ENCODE measurements at places on chromosomes 1 and 21. TPM values are rescaled to one million over a fixed set of nuclear protein-coding genes. Genes with fewer than 3 reads are reported as not detected.

Gene ZC3H12A
- 40.8 TPM for total RNA-seq

Gene GLIS1
- not detected for total RNA-seq

GRCh38 chr1:160779626-160780397 lies 16.2 kb upstream of the LY9 start:
- peak; percentile 56 for DNase-seq

Gene PSMA5
- total RNA-seq: 218 TPM

GRCh38 chr1:230901671-230902070 lies 33.4 kb upstream of the C1orf198 start:
- no peak for DNase-seq

GRCh38 chr1:47536646-47537118 lies 98.8 kb downstream of the FOXD2 start:
- no peak for DNase-seq

Gene NKAIN1
- total RNA-seq: not detected

DNA sequence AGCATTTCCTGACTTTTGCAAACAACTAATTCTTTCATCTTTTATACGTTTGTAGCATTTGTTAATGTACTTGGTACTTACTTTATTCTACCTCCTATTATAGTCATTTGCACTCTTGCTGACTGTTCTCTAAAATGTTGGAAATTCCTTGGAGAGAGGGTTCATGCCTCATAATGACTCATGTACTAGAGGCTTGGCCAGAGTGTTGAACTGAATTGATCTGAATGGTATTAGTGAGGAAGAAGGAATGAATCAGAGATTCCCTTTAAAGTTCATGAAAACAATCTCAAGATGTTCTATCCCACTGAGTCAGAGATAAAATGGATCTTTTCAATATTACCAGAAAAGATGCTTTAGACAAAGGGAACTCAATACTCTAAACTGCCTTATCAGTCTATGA lies 383.4 kb downstream of the SEC16B start:
- no peak for DNase-seq

Gene NR1I3
- total RNA-seq: not detected

DNA sequence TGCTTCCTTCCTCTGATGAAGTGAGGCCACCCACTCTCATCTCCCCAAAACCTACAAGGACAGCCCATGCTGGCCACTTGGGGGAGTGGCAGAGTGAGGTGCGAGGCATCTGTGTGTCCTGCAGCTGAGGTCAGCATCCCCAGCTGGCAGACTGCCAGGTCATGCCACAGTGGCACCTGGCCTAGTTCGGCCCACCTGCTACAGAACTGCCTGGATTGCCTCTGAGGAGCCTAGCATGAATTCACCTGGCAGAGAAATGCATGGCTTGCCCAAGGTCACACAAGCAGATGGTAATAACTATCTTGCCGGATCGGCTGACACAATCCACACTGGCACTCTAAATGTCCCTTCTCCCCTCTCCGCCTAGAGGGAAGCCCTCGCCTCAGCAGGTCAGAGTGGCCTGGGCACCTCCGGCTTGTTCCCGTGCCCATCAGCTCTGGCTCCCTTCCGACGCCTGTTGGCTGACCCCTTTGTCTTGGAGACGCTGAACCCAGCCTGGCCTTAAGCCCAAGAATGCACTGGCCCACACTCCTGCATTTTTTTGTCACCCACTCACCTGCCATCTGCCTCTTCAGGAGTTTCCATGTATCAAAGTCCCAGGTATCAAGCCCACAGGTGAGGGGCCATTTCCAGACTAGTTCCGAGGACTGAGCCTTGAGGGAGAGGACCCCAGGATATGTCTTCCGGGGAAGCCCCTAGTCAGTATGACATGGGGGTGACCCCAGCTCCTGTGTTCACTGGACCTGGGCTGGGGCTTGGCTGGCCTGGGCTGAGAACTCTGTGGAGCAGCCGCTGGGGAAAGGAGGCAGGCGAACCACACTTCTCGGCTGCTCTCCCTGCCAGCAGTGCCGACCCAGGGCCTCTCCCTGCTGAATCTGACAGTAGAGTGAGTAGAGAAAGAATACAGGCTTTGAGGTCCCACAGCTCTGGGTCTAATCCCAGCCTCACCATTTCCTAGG lies 21.7 kb downstream of the ECE1 start:
- DNase-seq: no peak

DNA sequence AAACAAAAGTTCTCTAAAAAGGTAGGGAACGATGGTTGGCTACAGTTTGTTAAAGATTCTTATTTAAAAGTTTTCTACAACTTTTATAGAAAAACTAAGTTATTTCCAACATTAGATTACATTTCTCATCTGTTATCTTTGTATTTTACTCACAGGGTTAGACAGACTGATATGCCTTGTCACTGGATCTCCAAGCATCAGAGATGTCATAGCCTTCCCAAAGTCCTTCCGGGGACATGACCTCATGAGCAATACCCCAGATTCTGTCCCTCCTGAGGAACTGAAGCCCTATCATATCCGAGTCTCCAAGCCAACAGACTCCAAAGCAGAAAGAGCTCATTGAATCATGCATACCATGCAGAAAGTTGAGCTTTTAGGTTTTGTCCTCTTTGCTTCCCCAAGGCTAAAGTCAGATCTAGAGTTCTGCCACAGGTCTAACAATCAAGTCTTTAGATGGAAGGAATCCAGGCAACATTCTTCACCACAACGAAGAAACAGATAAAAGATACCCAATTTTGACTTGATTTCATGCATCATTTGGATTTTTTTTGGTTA lies 10.3 kb downstream of the GAS5 start:
- DNase-seq: no peak

Gene SMIM1
- total RNA-seq: 2.9 TPM

Gene CDC7
- total RNA-seq: 20.4 TPM

DNA sequence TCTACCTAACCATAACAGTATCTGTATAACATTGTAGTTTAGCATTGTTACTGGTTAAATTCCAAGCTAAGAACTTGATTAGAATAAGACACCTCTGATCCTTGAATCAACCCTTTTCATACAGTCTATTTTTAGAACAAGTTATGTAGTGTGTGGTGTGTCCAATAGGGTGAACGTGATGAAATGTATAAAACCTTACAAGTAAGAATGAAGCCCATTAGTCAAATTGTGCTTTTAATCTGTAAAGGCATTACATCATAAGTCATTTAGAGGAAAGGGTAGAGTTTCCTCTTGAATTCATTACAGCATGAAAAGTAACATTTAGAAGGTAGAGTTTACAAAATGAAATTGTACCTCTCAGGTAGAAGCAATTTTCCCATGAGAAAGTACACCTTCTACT lies 479.2 kb downstream of the LTN1 start:
- no peak for DNase-seq

- peak; percentile 55 for DNase-seq
Measured at GRCh38 chr1:234486858-234487840, 8.2 kb upstream of the TARBP1 start.

- DNase-seq: no peak
Measured at GRCh38 chr21:45169001-45169400, 94.6 kb downstream of the ADARB1 start.

- DNase-seq: peak; percentile 45
Measured at GRCh38 chr1:212514056-212514614, 81.4 kb downstream of the NENF start.

GRCh38 chr1:222767152-222767571 lies 30.2 kb downstream of the FAM177B start:
- DNase-seq: no peak

DNA sequence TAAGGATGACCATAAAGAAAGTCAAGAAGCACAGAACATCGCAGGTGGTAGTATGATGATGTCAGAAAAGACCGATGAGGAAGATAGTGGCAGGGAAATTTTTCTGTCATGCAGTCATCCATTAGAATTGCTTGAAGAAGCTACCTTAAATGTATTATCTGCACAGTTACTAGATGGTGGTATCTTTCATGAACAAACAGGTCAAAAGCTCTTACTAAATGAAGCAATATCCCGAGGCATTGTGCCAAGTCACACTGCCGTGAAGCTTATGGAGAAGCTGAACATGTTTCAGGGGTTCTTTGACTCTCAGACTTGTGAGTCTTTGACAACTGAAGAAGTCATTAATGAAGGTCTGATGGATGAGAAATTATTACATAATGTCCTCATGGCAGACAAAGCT lies 128.8 kb downstream of the MACF1 start:
- no peak for DNase-seq

Gene MRAP
- not detected for total RNA-seq

Gene OR2L2
- 0.07 TPM for total RNA-seq

DNA sequence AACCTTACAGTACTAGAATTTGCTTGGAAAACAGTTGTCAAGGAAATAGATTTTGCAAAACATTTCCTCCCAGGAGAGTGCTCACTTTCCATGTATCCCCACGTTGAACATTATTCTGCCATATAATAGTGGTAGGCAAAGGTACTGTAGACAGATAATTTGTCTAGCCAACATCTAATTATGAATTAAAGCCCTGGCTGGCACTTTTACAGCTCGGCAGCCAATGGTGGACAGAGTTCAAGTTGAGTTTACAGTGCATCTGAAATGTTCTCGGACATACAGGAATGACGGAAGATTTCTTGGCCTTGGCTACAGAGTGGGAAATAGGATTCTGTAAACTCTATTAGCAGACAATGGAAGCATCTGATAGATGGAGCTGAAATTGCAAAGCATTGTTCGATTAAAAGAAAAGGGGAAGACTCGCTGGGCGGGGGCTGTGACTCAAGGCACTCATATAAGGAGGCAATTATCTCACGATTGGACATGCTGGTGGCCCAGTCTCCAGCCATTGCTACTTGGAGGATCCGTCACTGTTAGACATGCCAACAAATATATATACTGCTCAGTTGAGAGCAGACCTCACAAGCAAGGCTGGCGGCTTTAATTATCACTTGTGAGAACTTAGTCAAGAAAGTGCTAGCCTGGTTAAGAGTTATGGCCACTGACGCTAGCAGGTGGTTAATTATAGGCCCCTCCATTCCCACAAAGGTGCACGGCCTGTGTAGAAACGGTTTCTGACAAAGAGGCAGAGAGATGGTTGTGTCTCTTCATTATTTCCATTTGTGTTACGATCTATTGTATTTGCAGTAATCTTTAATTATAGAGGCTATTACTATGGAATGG lies 48.0 kb downstream of the MAN1C1 start:
- no peak for DNase-seq

DNA sequence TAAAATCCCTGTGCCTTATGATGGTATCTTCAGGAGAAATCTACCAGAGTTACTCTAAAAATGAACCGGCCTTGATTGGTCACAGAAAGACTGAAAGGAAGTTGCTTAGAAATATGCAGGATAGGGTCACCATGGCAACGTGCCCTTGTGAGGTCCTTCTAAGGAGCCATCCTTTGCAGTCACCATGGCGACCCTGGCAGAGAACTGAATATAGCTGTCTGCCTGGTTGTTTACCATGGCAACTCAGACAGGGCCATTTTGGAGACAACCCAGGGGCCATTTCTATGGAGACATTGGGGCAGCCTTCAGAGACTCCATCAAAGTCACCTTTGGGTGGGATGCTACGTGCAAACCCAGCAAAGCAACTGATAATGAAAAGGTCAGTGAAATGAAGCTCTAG lies 43.0 kb downstream of the SNX7 start:
- DNase-seq: no peak

- no peak for DNase-seq
Measured at GRCh38 chr1:189693140-189693539, 784.5 kb downstream of the BRINP3 start.
